CD4-positive, alpha-beta T cell treated with Interleukin-21 for 1 hour (primary cell): ENCODE measurements at places on chromosomes 3 and 15.

GRCh38 chr15:63628123-63628822 is 31.1 kb downstream of the FBXL22 start:
- DNase-seq, result no peak

DNA sequence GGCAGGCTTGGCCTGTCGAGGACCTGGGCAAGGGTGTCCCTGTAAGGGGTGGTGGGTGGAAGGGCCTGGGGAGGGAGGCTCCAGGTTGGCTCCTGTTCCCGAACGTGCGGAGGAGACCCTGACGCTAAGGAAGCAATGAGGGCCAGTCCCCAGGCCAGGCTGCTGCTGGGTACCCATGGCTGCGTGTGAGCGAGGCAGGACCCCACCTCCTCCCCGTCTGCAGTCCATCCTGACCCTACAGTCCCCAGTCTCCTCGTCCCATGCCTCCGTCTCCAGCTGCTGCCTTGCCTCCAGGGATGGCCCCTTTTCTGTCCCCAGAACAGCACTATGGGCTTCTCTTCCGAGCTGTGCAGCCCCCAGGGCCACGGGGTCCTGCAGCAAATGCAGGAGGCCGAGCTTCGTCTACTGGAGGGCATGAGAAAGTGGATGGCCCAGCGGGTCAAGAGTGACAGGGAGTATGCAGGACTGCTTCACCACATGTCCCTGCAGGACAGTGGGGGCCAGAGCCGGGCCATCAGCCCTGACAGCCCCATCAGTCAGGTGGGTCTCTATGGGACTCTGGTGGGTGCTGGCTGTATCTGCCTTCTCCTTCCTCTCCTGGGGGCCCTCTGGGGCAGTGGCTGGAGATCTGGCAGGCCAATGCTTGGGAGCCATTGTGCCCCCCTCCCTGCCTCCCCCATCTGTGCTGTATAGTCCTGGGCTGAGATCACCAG is 571 bp downstream of the FES start:
- DNase-seq, result no peak

DNA sequence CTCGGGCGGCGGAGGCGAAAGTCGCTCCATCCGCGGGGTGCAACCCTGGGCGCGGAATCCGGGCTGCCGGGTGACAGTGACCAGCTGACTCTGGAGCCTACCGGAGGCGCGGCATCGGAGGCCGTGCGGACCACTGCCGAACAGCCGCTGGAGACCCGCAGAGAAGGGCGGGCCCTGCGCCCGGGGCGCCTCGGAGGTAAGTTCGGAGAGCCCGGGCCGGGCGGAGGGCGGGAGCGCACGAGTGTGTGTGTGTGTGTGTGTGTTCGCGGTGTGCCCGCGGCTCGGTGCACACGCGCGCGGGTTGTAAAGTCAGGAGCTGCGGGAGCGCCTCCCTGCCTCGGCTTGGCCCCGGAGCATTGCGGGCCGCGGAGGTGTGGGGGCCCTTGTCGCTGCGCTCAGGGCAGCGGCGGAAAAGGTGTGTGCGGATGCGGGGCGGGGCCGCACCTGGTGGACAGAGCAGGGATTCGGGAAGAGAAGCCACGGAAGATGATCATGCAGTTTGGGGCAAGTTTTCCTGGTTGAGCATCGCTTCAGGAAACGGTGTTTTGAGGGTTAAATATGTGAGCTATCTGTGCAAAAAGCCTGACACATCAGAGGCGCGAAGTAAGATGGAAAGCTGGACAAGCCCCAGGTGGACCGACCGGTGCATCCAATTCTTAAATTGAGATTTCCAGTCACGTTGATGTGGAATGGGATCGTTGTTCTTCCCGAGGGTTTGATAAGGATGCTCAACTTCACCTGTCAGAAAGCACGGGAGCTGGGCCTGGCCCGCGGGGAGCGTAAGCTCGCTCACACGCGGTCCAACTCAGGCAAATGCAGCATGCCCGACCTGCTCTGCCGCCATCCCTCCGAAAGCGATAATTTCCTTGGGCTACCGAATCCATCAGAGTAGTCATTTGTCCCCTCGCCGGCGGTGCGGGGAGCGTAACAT is 474 bp downstream of the MINAR1 start:
- DNase-seq, result no peak

DNA sequence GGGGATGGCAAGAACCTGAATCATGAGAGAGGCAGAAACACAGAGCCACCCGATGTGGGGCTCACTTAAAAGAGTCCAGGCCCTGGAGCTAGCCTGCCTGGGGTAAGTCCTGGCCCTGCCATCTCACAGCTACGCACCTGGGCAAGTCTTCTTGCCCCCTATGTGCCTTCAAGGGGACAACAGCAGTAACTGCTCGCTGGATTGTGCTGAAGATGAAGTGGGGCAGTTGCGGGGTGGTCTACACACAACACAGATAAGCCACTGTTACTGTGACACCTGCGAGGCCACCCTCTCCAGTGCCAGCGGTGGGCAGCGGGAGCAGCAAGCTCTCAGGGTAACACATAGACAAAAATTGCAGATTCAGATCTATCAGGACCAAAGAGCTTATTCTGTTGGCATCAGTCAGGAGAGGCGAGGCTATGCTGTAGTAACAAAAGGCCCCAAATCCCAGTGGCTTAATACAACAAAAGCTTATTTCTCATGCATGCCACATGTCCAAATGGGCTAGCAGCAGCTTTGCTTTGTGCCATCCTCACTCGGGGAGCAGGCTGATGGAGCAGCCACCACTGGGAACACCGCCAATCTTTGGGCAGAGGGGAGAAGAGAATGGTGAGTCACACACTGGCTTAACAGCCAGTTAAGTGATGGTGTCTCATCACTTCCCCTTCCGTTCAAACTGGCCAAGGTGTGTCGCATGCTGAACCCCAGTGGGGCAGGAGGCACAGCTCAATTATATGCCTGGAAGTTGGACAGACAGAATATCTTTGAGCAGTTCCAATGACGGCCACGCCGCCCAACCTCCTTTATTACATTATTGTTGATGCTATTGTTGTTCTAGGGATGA is 78.3 kb downstream of the WNT7A start:
- no peak for DNase-seq

GRCh38 chr3:128347282-128347681 is 119.4 kb downstream of the DNAJB8 start:
- no peak for DNase-seq
